ENCODE measurements at places on chromosomes 2 and 18.

DNA sequence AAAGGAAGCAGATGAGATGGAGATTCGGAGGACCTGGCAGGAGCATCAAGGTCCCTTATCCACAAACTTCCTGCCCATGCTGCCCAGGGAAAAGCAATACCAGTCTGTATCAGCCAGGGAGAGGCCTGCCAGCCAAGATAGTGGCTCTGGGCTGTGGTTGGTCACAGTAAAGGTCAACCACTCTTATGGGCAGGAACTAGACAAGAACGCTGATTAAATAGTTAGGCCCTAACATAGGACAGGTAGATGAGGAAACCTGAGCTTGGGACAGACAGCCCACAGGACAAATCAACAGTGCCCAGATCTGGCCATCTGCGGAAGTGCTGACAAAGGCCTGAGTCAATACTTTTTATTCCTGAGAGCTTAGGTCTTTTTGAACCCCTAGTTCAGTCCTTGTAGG, 10.7 kb downstream of the PSTPIP2 start:
- DNase-seq, result no peak

DNA sequence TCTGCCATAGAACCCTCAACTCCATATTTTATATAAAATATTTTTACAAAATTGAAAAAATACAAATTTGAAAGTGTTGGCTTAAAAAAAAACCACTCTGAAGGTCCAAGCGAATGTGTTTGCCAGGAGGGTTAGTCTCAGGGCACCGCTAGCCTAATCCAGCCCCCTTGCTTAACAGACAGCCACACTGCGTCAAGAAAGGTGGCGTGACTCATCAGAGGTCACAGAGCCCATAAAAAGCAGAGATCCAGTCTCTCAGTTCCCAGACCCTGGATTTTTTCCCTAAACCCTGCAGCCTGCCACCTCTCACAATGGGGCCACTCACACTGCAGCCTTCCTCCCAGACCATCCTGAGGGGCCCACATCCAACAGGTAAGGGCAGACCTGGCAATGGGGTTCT, 3.9 kb upstream of the TNS1 start:
- no peak for DNase-seq

GRCh38 chr2:215667585-215668377, 231.9 kb upstream of the FN1 start:
- DNase-seq, result no peak

DNA sequence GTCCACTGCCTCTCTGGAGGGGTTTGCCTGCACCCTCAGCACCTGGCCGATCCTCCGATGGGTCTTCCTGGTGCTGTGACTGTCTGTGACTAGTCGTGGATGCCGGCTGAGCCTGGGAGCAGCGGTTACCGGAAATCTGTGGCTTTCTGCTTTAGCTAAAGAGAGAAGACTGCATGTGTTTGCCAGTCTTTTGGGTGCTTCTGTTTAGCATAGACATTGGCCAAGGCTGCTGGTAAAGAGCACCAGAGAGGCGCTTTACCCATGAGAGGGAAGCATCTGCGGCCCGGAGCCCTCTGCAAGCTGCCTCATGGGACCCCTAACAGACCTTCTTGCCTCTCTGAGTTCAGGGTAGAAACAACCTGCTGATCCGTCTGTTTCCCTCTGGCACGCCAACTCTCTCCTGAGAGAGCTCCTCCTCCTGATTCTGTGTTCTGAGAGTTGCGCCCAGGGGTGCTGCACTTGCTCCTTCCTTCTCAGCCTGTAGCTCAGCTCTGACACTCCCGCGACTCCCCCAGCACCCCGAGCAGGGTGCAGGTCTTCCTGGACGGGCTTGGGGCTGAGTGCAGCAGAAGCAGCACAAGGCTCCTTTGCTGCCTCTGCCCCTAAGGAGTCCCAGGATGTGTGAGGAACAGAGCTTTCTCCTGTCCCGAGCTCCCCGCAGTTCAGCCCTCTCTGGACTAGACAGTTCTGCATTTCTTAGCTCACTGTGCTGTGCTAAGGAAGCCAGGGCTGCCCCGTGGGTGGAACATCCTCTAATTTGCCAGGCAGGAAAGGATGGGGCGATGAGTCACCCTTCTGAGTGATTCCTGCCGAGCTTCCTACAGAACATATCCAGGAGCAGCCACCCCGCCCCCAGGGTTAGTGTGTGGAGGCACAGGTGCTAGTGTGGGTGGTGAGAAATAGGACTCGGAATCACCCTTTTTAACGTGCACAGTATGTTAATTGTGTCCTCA, 203.2 kb downstream of the SH3RF3 start:
- peak; percentile 79 for DNase-seq

DNA sequence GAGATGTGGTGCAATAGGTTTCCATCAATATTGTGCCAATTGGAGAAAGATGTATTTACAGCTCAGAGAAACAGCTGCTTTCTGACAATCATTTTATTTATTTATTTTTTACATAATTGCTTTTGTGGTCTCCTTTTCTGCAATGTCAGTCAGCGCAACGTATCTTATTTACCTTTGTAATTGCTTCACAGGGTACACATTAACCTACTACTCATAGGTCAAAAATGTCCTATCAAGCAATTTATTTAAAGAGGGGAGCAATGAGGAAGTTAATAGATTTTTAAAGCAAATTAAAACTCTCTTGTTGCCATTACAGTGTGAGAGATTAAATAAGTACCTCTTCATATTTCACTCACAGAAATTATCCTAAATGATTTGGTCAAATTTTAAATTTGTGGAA, 291.0 kb downstream of the CALCRL start:
- no peak for DNase-seq

GRCh38 chr2:1590596-1591460, 153.5 kb downstream of the PXDN start:
- no peak for DNase-seq

All from Ammon's horn (tissue), 1 donor.